ENCODE measurements at places on chromosomes 12 and 14.

DNA sequence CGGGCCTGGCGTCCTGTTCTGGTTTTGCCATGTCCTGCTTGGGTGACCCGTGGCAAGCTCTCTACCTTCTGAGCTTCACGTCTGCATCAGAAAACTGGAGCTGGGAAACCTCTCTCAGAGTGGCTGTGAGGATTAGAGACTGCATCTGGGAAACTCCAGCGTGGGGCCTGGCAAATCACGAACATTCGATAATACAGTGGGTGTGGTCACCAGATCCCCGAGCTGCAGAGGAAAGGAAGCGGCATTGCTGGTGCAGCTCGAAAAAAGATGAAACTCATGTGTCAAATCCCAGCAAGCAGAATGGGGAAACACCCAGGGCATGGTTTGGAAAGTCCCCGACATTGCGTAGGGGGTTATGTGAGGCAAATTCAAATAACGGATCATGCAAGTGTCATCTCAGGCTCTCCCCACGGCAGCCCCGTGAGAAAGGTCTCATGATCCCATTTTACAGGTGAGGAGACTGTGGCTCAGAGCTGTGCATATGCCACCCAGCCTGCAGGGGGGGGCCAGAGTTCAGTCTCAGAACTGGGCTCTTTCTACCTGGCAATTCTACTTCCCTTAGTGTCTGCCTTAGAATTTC lies 98.1 kb upstream of the VRK1 start:
- no peak for DNase-seq

- DNase-seq: peak; percentile 42
Measured at GRCh38 chr12:116559162-116559935, at the start of gene MAP1LC3B2. TSS of gene MAP1LC3B2 (plus strand) at chr12:116559381. CDS start at chr12:116575943, 16,562 bp downstream.

GRCh38 chr14:101845496-101845895 lies 84.0 kb downstream of the PPP2R5C start:
- DNase-seq: no peak

GRCh38 chr12:26091822-26092221 lies 33.0 kb downstream of the BHLHE41 start:
- peak; percentile 37 for DNase-seq

DNA sequence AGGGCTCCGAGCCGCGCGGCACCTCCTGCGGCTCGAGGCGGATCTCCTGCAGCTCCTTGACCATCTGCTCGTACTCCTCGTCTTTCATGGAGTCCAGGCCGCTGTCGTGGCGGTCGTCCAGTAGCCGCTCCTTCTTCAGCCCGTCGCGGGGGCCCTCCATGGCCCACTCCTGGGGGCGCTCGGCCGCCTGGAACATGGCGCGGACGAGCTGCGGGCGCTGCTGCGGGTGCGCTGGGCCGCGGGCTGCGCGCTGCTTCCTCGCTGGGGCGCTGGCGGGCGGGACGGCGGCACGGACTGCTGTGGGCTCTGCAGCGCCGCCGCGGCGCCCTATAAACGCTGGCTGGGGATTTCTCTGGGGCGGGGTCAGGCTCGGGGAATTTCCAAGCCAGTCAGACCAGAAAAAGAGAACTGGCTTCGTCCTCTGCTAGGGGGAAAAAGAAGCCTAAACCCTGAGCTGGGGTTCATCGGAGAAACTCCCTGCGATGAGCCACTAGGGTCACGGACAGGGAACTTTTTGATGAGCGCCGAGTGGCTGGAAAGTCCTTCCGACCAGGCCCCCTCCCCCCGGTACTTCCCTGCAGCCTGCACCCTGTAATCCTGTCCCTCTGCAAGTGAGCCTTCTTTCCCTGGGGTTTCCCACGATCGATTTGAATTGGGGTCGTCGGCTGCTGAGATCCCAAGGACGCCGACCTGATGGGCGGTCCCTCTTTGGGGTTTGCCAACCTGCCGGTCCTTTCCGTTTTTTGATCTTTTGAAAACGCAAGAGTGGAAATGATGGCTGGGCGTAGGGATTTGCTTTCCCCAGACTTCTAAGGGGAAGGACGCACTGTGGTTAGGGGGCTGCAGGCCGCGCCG lies at the start of gene NFKBIA:
NFKBIA (minus strand) TSS at position 301 of the 855 bp plus-strand sequence; CDS start at position 196, 105 bp downstream.
- DNase-seq: peak; percentile 82

DNA sequence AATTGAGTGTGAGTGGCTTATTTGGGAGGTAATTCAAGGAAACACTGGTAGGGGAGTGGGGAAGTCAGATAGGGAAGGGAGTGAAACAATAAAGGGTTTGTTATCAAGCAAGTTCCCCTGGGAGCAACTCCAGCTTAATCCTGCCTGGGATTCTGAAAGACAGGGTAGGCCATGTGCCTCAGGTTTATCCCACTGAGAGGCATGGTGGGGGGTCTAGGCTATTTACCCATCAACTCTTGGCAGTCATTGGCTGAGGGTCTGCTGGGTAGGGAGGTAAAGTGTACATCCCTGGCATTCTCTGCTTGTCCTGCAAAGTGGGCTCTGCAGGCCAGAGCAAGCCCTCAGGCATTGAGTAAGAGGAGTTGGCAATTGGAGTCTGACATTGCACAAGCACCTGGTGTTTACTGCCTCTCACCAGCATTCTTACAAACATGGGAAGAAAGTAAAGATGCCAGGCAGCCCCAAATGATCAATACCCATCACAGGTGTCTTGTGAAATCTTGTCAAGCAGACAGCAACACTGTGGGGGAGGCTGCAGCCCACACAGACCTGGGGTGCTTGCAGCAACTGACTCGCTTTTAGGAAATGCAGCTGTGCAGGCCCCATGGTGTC lies 169.3 kb downstream of the KTN1 start:
- DNase-seq: no peak

- no peak for DNase-seq
Measured at GRCh38 chr12:12171991-12172511, 94.8 kb downstream of the LRP6 start.

GRCh38 chr12:65182012-65182739 lies 12.8 kb downstream of the LEMD3 start:
- DNase-seq: no peak

DNA sequence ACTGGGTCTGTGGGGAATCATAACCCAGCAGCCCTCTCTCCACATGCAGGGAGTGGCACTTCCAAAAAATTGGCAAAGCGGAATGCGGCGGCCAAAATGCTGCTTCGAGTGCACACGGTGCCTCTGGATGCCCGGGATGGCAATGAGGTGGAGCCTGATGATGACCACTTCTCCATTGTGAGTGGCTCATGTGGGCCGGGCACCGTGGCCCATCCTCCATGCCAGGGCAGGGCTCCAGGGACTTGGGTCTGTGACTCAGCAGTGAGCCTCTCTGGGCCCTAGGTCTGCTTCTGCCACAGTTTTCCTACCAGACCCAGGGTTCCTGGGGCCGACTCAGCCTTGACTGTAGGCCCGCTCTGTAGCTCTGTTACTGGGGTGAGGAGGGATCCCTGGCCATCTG lies 2.2 kb downstream of the NPFF start:
- DNase-seq: no peak

GRCh38 chr12:76109879-76110278 lies 25.4 kb upstream of the NAP1L1 start:
- no peak for DNase-seq

DNA sequence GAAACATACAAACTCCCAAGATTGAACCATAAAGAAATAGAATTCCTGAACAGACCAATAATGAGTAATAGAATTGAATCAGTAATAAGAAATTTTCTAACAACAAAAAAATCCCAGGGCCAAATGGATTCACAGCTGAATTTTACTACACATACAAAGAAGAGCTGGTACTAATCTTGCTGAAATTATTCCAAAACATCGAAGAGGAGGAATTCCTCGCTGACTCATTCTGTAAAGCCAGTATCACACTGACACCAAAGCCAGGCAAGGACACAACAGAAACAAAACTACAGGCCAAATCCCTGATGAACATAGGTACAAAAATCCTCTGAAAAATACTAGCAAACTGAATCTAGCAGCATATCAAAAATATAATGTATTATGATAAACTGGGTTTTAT lies 367.8 kb upstream of the CLEC14A start:
- DNase-seq: no peak
